Stimulated activated CD4-positive, alpha-beta T cell treated with anti-CD3 and anti-CD28 coated beads, Interleukin-4, amount 100 ng/mL, for 1 hour (primary cell): ENCODE measurements at places on chromosomes 11 and 22.

DNA sequence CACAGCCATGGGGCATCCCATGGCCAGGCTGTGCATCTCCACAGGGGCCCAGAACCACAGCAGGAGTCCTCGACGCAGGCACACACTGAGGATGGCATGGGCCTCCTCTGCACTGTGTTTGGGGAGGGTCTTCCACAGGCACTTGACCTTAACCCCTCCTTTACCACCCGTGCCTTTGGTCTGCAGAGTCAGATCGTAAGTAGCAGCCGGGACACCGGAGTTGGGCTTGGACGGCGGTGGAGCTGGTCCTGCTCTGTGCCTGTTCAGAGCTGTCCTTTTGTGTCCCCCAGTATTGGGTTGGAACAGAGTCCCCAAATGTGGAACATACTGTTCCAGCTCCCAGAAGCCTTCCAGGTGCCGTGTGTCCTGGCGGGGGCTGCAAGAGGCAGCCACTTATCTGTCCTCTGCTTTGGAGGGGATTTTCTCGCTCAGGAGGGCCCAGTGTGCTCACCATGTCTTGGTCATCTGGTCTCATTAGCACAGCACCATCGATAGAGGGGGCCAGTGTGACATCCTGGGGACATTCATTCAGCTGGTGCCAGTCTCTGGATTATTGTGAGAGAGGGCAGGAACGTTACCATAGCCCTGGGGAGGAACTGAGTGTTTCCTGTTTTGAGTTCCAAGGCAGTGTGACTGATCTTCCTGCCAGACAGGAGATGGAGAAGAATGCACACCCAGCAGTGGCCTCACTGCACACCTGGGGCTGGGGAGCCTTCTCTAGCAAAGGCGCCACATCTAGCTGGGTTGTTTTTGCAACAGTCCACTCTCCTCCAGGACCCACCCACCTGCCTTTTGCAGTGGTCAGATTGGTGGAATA lies 12.4 kb downstream of the CRELD2 start:
- DNase-seq = no peak

DNA sequence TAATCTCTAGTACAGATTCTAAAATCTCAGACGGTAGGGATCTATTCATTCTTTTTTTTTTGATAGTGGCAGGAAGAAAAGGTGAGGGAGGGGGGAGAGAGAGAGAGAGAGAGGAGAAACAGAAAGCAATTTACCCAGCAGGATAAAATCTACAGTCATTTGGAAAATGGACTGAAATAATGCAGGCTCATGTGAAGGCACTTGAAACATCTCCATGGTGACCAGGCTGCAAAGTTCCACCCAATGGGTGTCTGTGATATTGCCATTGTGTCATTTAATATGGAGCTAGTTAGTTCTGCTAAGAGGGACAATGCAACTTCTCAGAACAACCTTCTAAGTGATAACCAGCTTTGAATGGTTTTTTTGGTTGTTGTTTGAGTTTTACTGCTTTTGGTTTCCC lies 165.2 kb upstream of the RAG2 start:
- DNase-seq = no peak

DNA sequence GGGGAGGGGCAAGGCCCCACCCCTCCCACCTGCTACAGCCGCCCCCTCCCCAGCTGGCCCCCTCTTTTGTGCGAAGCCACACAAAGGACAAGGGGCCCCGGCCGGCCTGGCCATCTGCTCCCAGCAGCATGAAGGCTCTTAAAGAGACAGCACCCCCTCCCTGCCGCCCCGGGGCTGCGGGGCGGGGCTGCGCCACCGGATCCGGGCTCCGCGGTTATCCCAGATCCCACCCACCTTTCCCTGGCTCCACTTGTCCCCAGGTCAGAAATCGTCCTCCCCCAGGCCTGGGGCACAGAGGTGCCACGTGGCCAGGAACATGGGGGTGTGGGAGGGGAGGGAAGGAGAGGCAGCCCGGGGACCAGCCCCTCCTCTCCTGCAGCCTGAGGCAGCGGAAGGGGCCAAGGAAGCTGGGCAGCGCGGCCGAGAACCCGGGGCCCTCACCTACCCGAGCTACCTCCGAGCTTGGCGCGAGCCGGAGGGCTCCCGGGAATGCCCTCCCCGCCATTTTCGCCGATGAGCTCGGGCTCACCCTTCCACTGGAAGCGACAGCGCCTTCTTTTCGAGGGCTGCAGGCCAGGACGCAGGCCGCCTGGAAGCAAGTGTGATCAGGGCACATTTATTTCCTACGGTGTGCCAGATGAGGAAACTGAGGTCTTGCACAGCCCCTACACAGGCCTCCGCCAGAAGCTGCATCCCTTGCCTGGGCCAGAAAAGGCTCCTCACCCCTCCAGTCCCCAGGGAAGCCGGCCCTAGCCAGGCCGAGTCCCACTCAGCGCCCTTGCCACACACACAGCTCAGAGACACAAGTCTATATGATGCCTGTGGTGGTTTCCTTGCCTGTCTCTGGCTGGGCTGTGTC lies 2.5 kb upstream of the RCOR2 start:
- DNase-seq = no peak

DNA sequence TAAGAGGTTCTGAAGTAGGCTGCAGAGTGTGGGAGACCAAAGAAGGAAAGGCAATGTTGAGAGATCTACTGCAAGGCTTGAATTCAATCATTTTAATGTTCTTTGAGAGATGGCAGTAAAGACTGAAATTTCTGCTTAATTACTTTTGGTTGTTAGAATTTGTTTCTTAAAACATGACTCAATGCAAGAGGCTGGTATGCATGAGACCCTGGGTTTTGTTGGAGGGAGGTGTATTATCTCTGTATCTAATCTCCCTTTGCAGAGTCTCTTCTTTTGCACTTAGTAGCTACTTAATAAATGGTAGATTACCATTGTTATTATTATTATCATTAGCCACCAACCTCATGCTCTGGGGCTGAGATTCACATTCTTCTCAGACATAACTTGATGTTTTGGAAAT lies 87.4 kb upstream of the DRD2 start:
- DNase-seq = no peak

- DNase-seq = no peak
Observed at GRCh38 chr11:129503646-129504045, 128.0 kb downstream of the BARX2 start.

DNA sequence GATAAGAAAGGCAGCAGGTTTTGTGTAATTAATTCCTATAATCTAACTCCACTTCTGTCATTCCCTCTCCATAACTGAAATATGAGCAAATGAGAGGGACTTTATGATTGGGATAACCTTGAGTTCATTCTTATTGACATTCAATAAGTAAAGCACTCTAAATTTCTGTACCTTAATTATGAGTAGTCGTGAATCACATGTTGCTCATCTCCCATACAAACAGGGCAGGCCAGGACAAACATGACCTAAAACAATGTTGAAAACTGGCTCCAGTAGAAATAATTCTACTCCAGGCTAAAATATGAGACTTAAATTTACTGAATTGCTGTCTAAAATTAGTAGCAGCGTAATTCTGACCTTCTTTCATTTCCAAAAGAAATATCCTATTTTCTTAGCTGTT lies 505.4 kb downstream of the NELL1 start:
- no peak for DNase-seq

GRCh38 chr11:57801183-57801485 lies 39.5 kb downstream of the CTNND1 start:
- DNase-seq = no peak

DNA sequence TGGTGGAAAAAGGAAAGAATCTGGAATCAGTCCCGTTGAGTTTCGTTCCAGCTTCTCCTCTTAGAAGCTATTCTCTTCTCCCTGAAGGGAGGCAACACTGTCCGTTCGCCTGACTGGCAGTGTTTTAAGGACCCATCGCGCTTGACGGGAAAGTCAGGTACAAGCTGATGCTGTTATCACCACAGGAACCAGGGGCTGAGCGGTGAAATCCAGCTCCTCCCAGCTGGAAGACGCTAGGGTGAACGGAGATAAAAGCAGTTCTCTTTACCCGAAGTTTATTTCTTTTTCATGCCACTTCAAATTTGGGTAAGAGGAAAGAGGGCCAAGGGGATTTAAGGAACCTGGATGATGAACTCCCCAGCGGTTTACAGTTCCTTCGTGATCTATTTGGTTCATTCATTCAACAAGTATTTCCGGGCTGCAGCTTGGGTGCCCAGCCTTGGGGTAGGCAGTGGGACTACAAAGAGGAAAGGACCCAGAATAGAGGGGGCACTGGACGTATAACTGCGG lies 551 bp upstream of the DEUP1 start:
- DNase-seq = no peak

GRCh38 chr11:16002942-16003341 lies 353.4 kb downstream of the SOX6 start:
- DNase-seq = no peak

GRCh38 chr11:3044004-3044403 lies 13.2 kb downstream of the CARS1 start:
- no peak for DNase-seq

DNA sequence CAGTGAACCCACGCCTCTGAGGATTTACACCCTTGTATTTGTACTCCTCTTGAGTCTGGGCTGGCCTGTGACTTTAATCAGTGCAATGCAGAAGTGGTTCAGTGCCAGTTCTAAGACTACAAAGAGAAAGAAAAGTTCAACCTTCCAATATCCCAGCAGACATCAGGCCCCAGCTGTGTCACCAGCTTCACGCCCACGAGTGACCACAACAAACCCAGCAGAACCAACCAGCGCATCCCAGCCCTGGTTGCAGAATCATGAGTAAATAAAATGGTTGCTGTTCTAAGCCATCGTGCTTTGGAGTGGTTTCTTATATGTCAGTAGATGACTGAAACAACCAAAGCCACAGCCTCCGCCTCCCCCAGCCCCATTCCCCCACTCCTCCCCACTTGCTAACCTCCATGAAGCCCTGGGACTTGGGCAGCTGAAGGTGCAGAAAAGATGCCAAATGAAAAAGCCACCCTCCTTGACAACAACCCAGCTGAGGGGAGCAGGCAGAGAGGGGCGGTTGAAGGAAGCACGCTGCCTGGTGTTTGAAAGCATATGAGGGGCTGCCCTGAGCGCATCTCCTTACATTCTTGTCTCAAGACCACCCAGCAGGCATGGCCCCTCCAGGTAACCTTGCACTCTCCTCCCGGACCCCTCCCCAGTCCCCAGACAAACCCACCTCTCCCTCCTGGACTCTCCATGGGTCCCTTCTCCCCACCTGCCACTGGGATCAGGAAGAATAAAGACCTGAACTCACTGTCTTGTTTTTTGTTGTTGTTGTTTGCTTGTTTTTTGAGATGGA lies 20.9 kb downstream of the TSKU start:
- DNase-seq = peak; percentile 64

- DNase-seq = no peak
Observed at GRCh38 chr11:64714666-64715065, 8.3 kb downstream of the NRXN2 start.

- no peak for DNase-seq
Observed at GRCh38 chr11:102810950-102811660, 13.1 kb upstream of the MMP1 start.

- DNase-seq = no peak
Observed at GRCh38 chr11:57641011-57641807, 8.5 kb downstream of the YPEL4 start.

GRCh38 chr11:45737056-45737455 lies 67.9 kb upstream of the SLC35C1 start:
- no peak for DNase-seq

DNA sequence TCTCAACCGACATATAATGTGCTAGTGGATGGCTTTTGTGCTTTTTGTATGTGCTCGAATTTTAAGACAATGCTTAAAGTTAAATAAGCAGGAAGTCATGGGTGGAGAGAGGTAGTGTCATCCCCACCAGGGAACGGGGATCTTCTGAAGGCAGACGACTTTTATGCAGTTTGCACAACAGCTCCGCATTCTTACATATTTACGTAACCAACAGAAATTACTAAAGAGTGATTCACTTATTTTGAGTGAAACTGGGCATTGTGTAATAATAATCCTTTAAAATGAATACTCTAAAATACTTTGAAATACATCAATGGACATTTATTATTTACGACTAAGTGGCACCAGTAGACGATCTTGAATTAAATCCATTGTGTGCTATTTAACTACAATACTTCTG lies 305.1 kb downstream of the CNTN5 start:
- no peak for DNase-seq

- DNase-seq = no peak
Observed at GRCh38 chr11:73582653-73583052, 15.3 kb downstream of the FAM168A start.

- DNase-seq = no peak
Observed at GRCh38 chr11:87493516-87493915, 455.8 kb downstream of the TMEM135 start.

- no peak for DNase-seq
Observed at GRCh38 chr11:85827748-85828639, 17.1 kb upstream of the SYTL2 start.

DNA sequence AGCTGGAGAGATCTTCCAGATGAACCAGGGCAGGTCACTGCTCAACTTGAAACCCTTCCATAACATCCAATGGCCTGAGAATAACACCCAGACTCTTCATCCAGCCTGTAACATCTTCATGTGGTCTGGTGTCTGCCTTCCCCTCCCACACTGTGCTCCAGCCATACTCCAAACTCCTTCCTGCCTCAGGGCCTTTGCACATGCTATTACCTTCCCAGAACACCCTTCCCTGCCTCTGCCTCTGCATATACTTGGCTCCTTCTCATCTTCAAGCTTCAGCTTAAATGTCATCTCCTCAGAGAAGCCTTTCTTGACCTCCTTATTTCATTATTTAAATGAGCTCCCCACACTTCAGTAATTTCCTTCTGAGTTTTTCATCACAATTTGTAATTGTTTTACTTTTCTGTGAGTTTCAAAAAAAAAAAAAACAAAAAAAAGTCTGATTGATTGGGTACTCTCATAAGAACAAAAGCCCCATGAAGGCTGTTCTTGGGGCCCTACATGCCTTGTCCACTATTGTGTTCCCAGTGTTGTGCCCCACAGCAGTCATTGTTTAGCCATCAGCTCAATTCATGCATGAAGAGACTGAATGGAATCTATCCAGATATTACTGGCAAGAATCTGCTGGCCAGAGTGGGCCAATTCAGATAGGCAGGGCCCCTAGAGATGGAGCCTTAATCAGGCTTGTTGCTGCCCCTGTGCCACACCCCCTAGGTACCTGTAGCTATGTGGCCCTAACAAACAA lies 22.1 kb downstream of the LMO1 start:
- DNase-seq = no peak

DNA sequence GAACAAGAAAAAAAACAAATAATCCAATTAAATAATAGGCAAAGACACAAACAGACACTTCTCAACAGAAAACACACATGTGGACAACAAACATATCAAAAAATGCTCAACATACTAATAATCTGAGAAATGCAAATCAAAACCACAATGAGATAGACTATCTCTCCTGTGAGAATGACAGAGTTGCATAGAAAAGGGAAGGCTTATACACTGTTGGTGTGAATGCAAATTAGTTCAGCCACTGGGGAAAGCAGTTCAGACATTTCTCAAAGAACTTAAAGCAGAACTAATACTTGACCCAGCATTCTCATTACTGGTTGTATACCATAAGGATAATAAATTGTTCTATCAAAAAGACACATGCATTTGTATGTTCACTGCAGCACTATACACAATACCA lies 637.8 kb upstream of the LUZP2 start:
- DNase-seq = no peak

DNA sequence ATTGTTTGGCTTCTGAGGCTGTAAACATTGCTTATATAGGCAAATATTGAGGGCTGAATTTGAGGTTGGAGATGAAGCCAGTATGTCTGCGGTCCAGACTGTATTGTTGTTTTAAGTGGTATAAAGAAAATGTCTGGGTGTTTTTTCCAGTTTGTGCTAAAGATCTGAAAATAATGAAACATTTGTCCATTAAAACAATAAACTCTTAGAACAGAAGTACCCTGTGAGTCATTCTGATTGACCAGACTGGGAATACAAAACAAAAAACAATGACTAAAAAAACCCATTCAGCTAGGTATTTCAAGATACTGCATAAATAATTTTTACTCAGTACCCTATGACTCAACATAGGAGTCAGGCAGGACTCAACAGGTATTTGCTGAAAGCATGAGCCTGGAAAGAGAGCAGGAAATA lies 20.4 kb downstream of the ALKBH8 start:
- DNase-seq = no peak
